ENCODE measurements at places on chromosomes 1 and 21.

- DNase-seq: no peak
Measured at GRCh38 chr1:8797216-8797615, 20.2 kb downstream of the RERE start.

GRCh38 chr1:191206513-191207207, 729.0 kb upstream of the BRINP3 start:
- DNase-seq: no peak

DNA sequence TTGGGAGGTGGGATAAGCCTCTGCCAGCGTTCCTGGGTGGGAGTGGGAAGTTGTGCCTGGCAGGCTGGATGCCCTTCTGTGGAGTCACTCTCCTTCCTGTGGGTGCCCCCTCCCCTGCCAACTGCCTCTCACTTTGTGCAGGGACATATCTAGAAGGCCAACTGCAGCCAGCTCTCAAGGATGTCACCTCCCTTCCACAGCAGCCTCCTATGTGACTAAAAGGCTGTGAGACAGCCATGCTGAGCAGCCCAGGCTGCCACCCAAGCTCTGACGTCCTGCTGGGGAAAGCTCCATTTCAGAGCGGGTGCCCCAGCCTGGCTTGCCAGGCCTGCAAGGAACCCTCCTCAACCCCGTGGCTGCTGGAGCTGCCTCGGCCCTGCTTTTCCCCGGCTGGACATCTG, 19.6 kb upstream of the SLC26A9 start:
- no peak for DNase-seq

DNA sequence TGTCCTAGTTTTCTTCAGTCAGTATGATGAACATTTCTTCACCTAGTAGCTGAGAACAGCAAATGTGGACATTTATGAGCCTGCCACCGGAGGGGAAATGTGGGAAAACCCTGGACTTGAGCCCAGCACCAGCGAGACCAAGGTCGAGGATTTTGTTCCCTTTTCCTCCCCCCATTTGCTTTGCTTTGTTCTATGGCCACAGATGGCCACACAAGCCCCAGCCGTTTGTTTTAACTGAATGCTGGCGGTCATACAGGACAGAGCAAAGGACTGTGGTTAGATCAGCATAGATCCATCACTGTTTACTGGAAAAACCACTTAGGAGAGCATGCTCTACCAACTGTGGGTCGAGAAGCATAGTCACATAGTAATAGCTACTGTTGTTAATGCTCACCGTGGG, 20.9 kb downstream of the SH2D2A start:
- DNase-seq: no peak

DNA sequence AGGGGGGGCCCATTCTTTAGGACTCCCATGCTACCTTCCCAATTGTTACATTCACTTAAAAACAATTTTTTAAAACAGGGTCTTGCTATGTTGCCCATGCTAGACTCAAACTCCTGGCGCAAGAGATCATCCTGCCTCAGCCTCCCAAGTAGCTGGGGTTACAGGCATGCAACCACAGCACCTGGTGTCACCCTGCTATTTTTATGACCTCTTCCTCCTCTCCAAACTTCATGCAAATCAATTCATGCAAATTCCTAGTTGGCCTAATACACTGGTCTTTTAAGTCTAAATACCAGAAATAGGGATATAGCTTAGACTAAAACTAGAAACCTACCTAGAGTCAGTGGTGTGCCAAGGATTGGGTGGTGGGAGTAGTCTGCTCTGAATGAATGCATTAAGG, 30.1 kb downstream of the CDKN2C start:
- DNase-seq: no peak

GRCh38 chr1:47684964-47685762, 247.3 kb downstream of the FOXD2 start:
- no peak for DNase-seq

DNA sequence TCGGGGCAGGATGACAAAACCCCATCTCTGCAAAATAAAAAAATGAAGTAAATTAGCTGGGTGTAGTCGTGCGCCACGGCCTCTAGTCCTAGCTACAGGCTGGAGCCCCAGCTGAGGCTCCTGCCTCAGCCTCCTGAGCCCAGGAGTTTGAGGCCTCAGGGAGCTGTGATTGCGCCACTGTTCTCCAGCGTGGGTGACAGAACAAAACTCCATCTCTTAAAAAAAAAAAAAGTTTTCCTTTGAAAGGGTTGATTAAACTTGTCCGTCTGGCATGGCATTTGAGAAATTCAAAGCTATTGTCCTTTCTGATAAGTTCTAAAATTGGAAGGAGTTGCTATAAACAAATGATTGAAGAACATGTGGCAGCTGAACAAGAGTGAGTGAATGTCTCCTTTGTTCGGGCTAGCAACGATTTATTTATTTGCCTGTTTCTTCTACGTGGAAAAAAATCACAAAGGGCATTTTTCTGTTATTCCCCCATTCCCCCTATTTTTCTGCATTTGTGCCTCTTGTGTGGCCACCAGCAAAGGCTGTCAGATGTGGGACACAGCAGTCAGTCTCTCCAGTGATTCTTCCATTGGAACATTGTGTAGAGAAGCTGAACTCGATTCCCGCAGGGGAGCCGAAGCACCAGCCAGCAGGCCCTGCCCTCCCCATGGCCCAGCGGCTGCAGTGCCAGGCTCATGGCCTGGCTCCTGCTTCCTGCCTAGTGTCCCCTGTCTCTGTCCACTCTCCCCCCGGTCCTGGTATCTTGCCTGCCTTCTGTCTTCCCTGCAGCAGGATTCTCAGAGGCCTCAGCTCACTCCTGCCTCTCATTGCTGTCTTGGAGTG, 21.5 kb upstream of the PWP2 start:
- no peak for DNase-seq

DNA sequence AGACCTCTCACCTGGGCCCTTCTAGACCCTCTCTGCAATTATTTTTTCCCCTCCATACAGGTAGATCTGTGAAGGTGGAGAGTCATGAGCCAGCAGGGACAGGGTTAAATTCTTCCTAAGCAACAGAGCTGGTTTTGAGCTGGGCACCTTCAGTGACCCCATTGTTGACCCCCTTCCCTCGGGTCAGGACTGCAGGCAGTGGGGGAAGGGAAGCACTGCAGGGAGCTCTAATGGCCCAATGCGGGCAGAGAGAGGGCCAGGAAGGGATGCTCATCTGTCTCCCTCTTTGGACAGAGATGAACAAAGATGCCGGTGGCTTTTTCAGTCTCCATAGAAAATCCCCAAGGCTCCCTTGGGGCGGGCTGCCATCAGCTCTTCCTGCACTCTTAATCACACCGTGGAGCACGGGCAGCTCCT, 21.4 kb downstream of the SOX13 start:
- DNase-seq: no peak

- no peak for DNase-seq
Measured at GRCh38 chr1:6987940-6988339, 202.7 kb downstream of the CAMTA1 start.

DNA sequence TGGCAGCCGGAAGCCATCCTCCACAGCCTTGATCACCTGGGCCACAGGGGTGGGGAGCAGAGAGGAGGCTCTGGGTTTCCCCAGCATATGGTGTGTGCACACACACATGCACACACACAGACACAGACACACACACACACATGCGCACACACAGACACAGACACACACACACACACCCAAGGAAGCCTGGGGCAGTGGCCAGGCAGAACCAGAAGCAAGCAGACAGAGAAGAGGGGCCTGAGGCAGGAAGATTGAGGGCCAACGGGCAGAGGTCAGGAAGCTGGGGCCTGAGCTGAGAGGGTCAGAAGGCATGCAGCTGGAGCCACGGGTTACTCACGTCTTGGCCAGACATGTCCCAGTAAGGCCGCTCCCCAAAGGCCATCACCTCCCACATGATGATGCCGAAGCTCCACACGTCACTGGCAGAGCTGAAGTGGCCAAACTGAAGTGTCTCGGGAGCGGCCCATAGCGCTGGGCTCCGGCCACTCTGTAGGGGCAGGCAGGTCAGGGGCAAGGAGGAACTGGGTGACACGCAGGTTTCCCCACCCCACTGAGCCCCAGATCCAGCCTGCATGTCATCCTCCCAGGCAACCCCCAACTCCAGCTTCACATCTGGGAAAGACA, 27.4 kb downstream of the CDCA8 start:
- no peak for DNase-seq

GRCh38 chr1:53943090-53943489, 2.4 kb downstream of the IFT25 start:
- no peak for DNase-seq

GRCh38 chr1:36446746-36447145, 3.5 kb downstream of the OSCP1 start:
- DNase-seq: no peak

GRCh38 chr1:157624471-157624870, 26.6 kb upstream of the FCRL4 start:
- DNase-seq: no peak

GRCh38 chr1:215631489-215631888, 64.4 kb downstream of the KCTD3 start:
- no peak for DNase-seq

- no peak for DNase-seq
Measured at GRCh38 chr1:106061586-106062495, 994.6 kb upstream of the PRMT6 start.

DNA sequence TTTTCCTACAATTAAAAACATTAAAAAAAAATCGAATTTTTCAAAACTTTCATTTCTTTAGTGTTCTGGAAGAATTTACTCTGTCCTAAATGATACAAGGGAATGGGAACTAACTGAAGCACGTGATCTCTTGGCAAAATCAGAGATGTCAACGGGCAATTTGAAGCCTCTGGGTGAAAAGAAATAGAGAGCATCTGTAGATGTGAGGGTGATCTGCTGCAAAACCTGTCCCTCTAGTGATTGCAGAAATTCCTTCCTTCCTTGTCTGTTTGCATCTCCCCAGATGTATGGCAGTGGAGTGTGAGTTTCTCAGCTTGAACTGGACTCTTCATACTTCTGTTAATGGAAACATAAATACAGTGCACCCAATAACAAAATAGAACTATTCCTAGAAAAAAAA, 100.5 kb upstream of the S1PR1 start:
- no peak for DNase-seq

- DNase-seq: no peak
Measured at GRCh38 chr1:203428981-203429599, 46.5 kb upstream of the PRELP start.

- no peak for DNase-seq
Measured at GRCh38 chr1:151251656-151252470, 2.7 kb upstream of the PSMD4 start.

GRCh38 chr1:108617724-108618056, 43.2 kb downstream of the HENMT1 start:
- DNase-seq: no peak

DNA sequence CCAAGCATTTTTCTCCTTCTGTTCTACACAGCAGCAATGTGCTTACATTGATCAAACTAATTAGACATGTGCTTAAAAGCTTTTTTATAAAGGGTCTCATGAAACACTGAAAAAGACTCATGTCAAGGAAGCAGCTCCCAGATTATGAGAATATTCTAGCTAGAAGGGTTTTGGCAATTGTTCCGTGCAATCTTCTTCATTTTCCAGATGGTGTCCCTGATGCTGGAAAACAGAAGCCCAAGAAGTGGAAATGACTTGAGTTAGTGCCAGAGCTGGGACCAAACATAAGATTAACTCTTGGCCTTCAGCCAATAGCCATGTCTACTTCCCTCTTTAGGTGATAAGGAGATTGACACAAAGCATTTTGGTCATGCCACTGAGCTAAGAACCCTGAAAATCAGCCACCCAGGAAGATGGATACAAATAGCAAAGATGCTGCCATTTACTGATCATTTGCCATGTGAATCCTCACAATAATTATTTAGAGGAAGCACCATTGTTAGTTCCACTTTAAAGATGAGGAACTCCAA, 110.8 kb downstream of the MATN1 start:
- DNase-seq: no peak

DNA sequence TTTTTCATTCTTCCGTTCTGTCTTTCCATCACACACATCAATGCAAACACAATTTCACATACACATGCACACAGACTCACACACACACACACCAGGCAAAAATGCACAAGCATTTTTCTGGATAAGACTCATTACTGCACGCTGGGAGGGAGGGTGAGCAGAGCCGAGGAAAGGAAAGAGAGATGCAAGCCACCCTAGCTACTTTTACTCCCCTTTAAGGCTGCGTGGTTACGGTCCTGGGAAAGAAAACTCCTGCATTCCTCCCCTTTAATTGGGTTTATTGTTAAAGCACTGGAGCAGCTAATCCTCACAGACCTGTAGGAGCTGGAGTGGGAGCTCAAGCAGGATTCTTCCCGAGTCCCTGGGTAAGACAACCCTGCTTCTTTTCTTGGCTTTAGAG, at the start of gene CAMK1G:
Gene CAMK1G, plus strand, starts transcription at position 307 of the 400 bp plus-strand sequence. CDS start 11,270 bp downstream, outside the sequence.
- DNase-seq: no peak

- no peak for DNase-seq
Measured at GRCh38 chr1:45864167-45865106, 61.0 kb downstream of the MAST2 start.

GRCh38 chr21:42918291-42918690, 7.1 kb downstream of the ERVH48-1 start:
- DNase-seq: no peak

- no peak for DNase-seq
Measured at GRCh38 chr1:18400347-18401102, 80.2 kb upstream of the KLHDC7A start.

GRCh38 chr1:33004613-33005012, 32.1 kb downstream of the AK2 start:
- no peak for DNase-seq

DNA sequence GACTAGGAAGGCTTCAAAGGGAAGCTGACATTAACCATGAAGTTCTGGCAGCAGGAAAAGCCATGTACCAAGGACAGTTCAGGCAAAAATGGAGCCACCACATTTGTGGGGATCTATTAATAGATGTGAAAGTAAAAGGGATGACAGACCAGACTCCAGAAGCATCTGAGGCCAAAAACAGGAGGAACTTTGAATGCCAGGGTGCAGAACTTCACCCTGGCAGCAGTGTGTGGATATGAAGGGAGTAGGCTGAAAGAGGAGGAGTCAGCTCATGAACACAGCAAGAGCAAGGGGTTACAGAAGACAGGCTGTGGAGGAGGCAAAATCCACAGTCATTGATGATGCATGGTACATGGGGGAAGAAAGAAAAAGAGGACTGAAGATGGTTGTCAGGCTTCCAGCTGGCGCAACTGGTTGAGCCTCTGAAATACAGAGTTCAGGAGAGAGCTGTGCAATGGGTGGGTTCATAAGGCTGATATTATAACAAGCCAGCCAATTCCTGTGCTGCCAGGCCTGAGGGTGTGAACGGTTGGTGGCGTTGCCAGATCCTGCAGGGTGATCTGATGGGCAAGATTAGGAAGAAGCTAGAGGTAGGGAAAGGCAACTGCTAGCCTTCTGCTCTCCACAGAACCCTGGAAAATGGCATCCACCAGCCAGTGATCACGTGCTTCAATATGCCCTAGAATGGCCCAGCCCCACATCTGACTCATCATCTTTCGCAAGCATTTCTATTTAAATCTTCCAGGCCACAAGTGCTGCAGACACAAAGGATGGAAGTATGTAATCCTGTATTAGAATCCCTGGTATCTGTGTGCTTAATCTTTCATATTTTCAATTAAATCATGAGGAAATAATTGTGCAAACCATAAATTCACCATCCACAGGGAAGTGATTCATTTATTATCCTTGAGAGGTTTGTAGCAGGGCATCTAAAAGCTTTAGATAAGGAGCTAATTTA, 81.9 kb downstream of the SLC25A24 start:
- no peak for DNase-seq

- no peak for DNase-seq
Measured at GRCh38 chr1:13517193-13517812, 3.5 kb upstream of the LRRC38 start.

GRCh38 chr1:11158291-11158690, 30.9 kb upstream of the ANGPTL7 start:
- DNase-seq: no peak
